ENCODE measurements at places on chromosomes 3 and 15.

GRCh38 chr3:183504597-183504996, 50.9 kb downstream of the KLHL6 start:
- DNase-seq: no peak

DNA sequence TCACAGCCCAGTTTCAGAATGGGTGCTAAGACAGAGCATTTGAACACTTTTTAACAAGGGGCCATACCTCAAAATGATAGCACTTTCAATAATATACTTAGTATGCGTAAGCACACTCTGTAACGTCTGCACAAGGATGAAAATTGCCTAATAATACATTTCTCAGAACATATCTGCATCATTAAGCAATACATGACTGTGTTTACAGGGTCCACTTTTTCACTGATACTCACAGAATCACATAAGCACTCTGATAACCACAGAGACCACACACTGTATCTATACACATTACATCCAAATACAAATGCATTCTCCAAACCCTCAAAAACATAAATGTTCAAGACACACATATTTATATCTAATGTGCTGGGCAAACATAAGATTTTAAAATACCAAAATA, 79.8 kb downstream of the NR1I2 start:
- no peak for DNase-seq

GRCh38 chr3:192130534-192131132, 596.7 kb downstream of the FGF12 start:
- peak; percentile 77 for DNase-seq

DNA sequence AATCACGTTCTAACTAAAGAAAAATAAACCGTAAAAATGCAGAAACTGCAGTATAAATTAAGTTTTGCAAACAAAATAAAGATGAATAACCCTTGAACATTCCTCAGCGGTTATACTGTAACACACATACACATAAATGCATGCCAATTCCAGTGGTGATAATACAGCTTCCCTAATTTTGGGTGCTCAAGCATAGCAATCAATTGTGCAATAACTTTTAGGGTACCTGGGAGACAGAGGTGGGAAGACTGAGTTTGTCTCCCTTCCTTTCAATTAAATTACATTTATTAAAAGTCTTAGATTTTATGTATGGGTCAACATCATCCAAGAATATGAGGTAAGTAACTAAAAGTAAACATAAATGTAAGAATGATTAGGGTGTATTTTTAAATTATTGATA, 71.8 kb downstream of the SETD2 start:
- no peak for DNase-seq

- no peak for DNase-seq
These were observed 37.2 kb upstream of the CPB1 start for GRCh38 chr3:148790370-148790769.

GRCh38 chr3:20194793-20195460, 8.9 kb upstream of the SGO1 start:
- DNase-seq: no peak

DNA sequence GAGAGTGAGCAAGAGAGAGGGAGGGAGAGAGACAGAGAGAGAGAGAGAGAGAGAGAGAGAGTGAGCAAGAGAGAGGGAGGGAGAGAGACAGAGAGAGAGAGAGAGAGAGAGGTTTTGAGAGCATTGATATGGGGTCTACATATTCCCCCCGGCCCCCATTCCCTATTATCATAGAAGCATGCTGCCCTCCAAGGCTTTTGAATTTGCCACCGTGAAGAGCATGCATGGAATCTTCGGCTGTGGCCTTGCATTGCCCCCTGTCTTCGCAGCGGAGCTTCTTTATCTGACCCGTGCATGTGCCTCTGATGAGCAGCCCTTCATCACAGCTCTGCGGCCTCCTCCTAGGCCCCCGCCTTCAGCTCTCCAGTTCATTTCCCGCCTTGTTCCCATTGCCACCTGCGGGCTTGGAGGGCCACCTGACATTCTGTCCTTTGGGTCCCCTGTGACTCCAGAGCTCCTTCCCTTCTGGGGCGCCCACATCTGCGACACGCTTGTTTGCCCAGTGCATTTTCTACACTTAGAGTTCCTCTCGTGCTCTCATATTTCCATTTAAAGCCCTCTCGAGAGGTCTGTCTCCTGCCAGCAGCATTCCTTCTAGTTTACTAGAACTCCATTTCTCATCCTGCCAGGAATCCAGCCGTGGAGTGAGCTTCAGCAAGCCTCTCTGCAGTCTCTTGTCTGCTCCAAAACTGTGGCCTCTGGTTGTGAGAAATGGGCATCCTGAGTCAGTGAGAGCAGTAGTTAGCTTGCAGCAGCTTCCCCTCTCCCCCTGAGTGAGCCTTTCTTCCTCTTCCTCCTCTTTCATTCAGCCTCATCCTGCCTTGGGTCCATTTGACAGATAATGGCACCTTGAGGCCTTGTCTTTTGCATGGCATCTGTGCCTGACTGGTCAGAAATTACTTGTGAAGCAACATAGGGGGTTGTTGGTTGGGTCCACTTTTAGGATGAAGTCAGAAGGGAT, 25.3 kb downstream of the LPP start:
- no peak for DNase-seq

GRCh38 chr3:46946856-46947545, 29.5 kb downstream of the CCDC12 start:
- DNase-seq: peak; percentile 43

- peak; percentile 46 for DNase-seq
These were observed 86.6 kb downstream of the CHRD start for GRCh38 chr3:184466413-184466960.

GRCh38 chr15:52856286-52856685, 66.2 kb upstream of the ONECUT1 start:
- no peak for DNase-seq

DNA sequence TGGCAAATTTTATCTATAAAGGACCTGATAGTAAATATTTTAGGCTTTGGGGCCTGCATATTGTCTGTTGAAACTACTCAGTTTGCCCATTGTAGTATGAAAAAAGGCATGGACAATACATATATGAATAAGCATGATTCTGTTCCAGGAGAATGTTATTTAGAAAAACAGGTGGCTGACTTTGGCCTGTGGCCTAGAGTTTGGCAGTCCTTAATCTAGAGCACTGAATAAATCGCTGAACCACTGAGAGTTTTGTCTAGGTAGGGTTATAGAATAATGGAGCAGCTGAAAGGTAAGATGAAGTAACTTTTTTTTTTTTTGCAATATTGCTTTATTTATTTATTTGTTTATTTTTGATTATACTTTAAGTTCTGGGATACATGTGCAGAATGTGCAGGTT, 75.0 kb downstream of the LRRC49 start:
- no peak for DNase-seq

DNA sequence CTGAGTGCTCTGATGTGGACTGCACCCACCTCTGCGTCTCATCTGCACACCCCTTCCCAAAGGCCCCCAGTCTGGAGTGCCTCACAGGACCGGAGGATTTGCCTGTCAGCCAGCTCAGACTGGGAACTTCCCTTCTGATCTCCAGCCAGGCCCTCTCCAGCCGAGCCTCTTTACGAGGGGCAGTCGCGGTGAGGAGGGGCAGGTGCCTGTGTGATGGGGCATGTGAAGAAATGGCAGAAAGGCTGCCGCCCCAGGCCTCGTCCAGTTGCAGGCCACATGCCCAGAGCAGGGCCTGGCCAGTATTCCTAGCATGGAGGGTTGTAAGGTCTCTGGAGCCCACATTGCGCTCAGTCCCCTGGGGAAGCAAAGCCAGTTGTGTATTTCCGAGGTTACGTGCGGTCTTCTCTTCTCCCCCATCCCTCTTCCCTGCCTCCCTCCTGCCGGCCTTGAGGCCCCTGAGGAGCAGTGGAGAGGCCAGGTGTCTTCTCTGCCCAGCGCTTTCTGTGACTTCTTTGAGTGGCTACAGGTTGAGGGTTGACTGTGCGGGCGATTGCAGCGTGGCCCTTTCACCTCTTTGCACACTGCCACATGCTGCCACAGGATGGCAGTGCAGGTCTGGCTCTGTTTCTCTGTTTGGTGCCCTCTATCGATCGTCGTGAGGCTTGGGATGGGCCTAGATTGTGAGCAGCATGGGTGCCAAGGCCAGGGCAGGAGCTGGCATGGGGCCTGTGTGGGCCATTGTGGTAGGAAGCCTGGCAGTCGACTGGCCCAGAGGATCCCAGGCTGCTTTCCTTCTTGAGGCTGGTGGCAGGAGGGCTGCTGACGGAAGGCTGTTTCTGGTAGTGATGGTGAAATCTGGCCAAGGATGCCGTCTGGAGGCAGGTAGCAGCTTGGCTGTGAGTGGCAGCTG, 5.3 kb downstream of the CLK3 start:
- DNase-seq: peak; percentile 36

DNA sequence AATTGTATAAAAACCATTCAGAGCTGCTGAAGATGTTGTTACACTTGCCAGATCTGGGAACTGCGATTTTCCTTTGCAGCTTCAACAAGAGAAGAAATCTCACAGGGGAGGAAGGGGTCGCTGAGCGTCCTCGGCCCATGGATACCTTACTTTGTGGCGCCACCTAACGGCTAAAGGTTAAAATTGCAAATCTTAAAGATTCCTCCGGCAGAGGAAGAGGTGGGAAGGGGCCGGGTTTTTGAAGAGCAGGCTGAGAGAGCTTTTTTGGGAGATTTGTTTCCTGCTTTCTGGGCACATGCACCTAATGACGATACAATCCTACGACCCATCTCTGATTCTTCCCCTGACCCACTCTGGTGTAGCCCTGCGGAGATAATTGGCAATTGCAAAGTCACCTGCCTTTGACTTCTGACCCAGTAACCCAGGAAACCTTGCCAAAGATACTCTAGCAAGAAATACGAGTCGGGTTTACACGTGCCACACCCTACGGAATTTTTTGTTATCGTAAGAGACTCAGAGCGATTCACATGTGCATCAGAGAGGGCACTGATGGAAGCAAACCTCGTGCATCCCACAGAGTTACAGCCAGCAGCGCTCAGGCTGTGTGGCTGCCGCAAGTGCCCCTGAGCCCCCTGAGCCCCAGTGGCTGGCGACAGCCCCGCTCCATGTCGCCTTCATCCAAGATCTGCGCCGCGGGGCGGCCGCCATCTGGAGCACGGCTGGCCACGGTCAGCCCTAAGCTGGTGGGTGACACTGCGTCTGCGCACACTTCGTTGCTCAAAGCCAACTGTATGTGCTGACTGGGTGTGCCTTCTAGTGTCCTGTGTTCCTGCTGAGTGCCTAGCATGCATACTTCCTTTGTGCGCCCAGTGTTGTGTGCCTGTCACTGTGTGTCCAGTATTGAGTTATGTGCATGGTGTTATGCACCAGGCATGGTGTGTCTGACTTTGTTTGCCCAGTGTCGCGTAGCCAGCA, 55.2 kb upstream of the CHRNA7 start:
- DNase-seq: peak; percentile 81
